ENCODE measurements at places on chromosomes 1 and 21. TPM values are rescaled to one million over a fixed set of nuclear protein-coding genes. Genes with fewer than 3 reads are reported as not detected.
A peak's percentile ranks its signal among the peaks of the same experiment; 100 is the strongest.

FMO1 gene
- total RNA-seq, result not detected

PDXK gene
- total RNA-seq, result 102 TPM

MLLT11 gene
- total RNA-seq, result 3.6 TPM

DNA sequence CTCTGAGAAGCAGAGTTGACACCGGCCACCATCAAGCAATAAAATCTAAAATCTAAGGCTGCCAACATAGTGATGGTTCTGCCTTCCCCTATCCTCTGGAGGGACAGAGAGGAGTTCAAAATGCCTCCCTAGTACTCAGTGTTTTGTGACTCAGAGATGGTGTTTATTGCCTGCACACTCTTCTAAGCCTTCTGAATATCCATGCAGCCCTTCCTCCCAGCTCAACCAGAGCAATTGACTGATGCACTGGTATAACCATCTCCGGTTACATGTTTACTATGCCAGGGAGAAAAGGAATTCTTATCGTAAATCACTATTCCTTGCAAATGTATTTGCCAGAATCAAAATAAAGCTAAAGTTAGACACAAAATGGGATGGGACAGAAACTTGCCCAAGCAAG lies 132.9 kb upstream of the RAB4A start:
- DNase-seq, result no peak
- no peaks in the 10 kb centered on the region for H3K4me1 ChIP-seq
- no peak overlapping the region for H3K27ac ChIP-seq
- no peaks in the 10 kb centered on the region for H3K36me3 ChIP-seq

DNA sequence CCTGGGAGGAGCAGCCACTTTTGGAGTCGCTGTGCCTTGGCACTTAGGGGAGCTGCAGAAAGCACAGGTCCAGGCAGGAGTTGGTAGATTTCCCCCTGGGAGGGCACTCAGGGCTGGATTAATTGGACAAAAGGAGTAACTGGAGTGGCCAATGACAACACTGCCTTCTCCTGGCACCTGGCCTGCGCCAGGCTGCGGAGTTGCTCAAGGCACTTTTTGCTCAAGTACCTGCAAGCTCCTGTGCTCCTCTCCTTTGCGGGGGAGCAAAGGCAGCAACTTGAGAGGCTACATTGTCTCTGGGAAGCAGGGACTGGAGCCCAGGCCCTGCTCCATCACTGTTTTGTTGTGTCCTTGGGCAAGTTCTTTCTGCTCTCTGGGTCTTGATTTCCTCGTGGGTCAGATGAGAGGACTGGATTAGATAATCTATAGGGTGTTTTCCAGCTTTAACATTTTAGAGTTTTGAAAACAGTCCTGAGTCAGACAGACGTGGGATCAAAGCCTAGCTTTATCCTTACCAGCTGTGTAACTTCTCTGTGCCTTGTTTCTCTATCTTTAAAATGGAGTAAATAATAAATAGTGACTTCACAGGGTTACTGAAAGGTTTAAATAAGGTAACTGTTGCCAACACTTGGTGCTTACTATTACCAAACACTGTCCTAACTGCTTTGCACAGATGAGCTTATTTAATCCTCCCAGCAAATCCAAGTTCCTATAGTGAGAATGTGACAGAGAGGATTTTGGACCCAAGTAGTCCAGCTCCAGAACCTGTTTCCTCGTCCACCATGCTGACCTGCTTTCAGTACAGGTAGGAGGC lies 18.0 kb upstream of the GRHL3 start:
- H3K27me3 ChIP-seq, result no peaks in the 10 kb centered on the region
- no peak overlapping the region for H3K27ac ChIP-seq
- no peak overlapping the region for H3K4me3 ChIP-seq
- no peaks in the 10 kb centered on the region for H3K36me3 ChIP-seq
- no peak for DNase-seq

- no peaks in the 10 kb centered on the region for H3K27me3 ChIP-seq
- H3K4me1 ChIP-seq, result no peaks in the 10 kb centered on the region
These were observed 3.2 kb downstream of the LRRC8C start for GRCh38 chr1:89635825-89636815.

DNA sequence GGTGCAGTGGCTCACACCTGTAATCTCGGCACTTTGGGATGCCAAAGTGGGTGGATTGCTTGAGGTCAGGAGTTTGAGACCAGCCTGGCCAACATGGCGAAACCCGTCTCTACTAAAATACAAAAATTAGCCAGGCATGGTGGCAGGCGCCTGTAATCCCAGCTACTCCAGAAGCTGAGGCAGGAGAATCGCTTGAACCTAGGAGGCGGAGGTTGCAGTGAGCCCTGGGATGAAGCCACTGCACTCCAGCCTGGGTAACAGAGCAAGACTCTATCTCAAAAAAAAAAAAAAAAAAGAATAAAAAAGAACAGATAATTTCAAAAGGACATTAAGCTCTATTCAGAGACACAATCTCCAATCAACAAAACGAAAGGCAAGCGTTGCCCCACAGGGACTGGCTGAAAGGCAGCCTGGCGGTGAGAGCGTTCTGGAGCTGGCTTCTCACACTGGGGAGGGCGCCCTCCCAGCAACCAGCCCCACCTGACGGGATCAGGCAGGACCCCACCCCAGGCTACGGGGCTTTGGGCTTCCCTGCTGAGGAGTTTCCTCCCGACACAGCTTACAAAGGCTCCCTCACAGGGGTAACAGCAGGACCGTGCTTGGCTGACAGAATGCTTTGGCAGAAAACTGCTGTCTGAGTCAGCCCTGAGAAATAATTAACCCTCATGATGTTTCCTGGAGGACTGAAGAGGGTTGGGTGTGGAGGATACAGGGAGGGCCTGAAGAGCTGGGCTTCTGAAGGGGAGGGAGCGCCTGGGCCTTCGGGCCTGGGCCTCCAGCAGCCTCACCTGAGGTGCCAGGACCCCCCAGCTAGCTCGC lies 31.1 kb upstream of the SRP9 start:
- peaks cover 5% of the 10 kb centered on the region for H3K4me1 ChIP-seq
- no peak for DNase-seq
- peak overlapping the region; percentile 91 for H3K27ac ChIP-seq
- peak overlapping the region; percentile 62 for H3K4me3 ChIP-seq
- H3K36me3 ChIP-seq, result no peaks in the 10 kb centered on the region

GRCh38 chr1:61139775-61140549 lies 57.6 kb downstream of the NFIA start:
- H3K4me3 ChIP-seq, result no peak overlapping the region
- H3K27me3 ChIP-seq, result no peaks in the 10 kb centered on the region
- DNase-seq, result no peak
- peaks cover 3% of the 10 kb centered on the region for H3K4me1 ChIP-seq

DNA sequence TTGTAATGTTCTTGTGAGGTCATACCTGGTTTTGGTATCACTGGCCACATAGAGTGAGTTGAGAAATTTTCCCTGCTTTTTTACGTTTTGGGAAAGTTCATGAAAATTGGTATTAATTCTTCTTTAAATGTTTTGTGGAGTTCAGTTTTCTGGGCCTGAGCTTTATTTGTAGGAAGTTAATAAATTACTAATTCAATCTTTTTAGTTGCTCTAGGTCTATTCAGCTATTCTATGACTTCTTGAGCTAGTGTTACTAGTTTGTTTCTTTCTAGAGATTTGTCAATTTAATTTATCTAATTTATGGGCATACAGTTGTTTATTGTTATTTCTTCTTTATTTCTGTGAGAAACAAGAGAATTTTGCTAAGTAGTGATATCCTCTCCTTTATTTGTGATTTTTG lies 37.4 kb downstream of the HOOK1 start:
- no peak overlapping the region for H3K4me3 ChIP-seq
- no peak overlapping the region for H3K27ac ChIP-seq
- H3K27me3 ChIP-seq, result no peaks in the 10 kb centered on the region

- H3K36me3 ChIP-seq, result no peaks in the 10 kb centered on the region
- H3K4me1 ChIP-seq, result peaks cover 2% of the 10 kb centered on the region
- DNase-seq, result no peak
- H3K27ac ChIP-seq, result no peak overlapping the region
These were observed 13.6 kb downstream of the SLC26A9 start for GRCh38 chr1:205929496-205930194.

DNA sequence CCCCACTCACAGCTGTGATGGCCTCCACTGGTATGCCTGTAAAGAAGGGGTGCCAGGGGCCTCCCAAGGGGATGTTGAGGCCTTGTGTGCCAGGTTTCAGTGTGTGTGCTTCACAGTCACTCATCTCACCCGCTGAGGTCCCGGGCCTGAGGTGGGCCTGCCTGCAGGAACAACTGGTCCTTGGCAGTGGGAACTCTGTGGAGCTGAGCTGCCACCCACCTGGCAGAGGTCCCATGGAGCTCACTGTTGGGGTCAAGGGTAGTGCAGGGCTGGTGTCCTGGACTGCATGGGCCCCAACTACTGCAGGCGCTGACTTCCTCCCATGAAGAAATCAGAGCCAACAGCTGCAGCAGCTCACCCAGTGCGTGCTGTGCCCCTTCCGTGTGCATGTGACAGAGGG lies 17.3 kb upstream of the ZNF678 start:
- no peaks in the 10 kb centered on the region for H3K27me3 ChIP-seq
- no peaks in the 10 kb centered on the region for H3K36me3 ChIP-seq
- H3K4me3 ChIP-seq, result no peak overlapping the region
- H3K4me1 ChIP-seq, result peaks cover 4% of the 10 kb centered on the region
- DNase-seq, result no peak

GRCh38 chr21:27094184-27094948 lies 127.5 kb upstream of the ADAMTS5 start:
- no peak for DNase-seq
- no peaks in the 10 kb centered on the region for H3K36me3 ChIP-seq
- no peaks in the 10 kb centered on the region for H3K4me1 ChIP-seq

GRCh38 chr1:156706657-156707416 lies 1.5 kb upstream of the CRABP2 start:
- no peaks in the 10 kb centered on the region for H3K36me3 ChIP-seq
- no peaks in the 10 kb centered on the region for H3K27me3 ChIP-seq
- peaks cover 10% of the 10 kb centered on the region for H3K4me1 ChIP-seq
- peak overlapping the region; percentile 58 for H3K4me3 ChIP-seq
- H3K27ac ChIP-seq, result peak overlapping the region; percentile 69

- H3K4me1 ChIP-seq, result no peaks in the 10 kb centered on the region
- no peak for DNase-seq
- H3K4me3 ChIP-seq, result no peak overlapping the region
- no peak overlapping the region for H3K27ac ChIP-seq
- H3K36me3 ChIP-seq, result no peaks in the 10 kb centered on the region
- H3K27me3 ChIP-seq, result no peaks in the 10 kb centered on the region
These were observed 2.6 kb upstream of the FCRLB start for GRCh38 chr1:161718559-161719324.

GRCh38 chr1:4150262-4150661 lies 250.2 kb upstream of the C1orf174 start:
- no peaks in the 10 kb centered on the region for H3K36me3 ChIP-seq
- no peak for DNase-seq
- no peak overlapping the region for H3K27ac ChIP-seq

- H3K4me3 ChIP-seq, result no peak overlapping the region
- H3K4me1 ChIP-seq, result no peaks in the 10 kb centered on the region
- no peak overlapping the region for H3K27ac ChIP-seq
- no peaks in the 10 kb centered on the region for H3K36me3 ChIP-seq
- no peak for DNase-seq
- H3K27me3 ChIP-seq, result no peaks in the 10 kb centered on the region
These were observed 6.2 kb downstream of the INAVA start for GRCh38 chr1:200900877-200901276.

DNA sequence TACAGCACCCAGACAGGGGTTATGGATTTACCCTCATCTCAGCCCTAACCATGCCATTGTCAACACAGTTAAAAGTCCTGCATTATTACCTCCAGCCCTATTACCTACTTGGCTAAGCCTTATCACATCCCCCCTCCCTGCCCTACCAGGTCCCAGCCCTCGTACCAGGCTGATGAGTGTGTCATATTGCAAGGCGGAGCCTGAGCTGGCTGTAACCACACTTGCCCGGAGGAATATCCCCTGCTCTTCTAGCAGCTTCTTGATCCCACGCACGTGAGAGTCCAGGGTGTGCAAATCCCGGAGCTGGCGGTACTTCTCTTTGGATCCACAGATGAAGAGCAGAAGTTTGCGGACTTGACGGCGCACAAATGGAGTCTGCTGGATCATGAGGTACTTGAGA lies 87.4 kb downstream of the UBR4 start:
- no peaks in the 10 kb centered on the region for H3K4me1 ChIP-seq
- no peak overlapping the region for H3K4me3 ChIP-seq
- no peaks in the 10 kb centered on the region for H3K27me3 ChIP-seq
- DNase-seq, result no peak

DNA sequence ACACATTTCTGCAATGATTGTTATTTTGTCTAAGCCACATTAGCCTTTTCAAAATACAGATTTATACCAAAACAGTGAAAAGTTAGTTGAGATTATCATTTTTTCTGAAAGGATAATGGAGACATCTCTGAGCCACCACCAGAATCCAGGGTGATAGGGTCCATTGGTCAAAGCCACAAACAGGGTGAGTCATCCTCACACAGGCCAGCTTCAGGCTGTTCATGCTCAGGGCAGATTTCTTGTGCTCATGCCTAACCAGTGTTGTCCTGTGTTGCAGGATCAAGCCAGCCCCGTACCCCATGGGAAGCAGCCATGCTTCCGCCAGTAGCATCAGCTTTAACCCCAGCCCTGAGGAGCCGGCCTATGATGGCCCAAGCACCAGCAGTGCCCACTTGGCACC lies 13.4 kb downstream of the ELOA start:
- no peak overlapping the region for H3K27ac ChIP-seq
- H3K4me1 ChIP-seq, result no peaks in the 10 kb centered on the region
- H3K36me3 ChIP-seq, result peaks cover 94% of the 10 kb centered on the region
- no peaks in the 10 kb centered on the region for H3K27me3 ChIP-seq
- DNase-seq, result no peak

DNA sequence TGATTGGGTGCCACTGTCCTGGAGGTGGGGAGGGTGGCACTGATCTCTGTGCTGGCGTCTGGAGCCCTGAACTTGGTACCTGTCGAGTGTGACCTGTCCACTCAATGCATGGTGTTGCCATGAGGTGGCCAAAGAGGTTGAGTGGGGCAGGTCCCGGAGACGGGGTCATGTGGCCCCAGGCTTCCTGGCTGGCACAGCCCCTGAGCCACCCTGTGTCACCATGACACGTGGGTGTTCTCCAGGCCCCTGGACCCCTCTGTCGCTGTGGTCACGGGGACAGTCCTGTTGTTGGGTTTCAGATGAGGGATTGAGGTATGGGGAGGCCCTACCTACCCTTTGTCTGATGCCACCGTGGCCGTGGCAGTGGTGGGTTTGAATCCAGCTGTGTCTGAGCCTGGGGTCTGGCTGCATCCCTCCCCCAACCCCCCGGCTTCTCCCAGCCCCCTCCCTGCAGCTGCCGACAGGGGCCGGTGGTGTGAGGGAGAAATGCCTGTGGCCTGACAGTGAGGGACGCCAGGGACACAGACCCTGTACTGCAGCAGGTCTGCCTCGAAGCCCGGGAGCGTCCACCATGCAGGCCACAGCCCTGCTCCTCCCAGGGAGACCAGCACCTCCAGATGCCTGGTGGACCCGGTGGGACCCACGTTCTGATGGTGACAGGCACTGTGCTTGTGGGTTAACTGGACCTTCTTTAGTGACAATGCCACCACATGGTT lies 12.0 kb downstream of the TRPM2 start:
- no peaks in the 10 kb centered on the region for H3K27me3 ChIP-seq
- DNase-seq, result no peak
- no peak overlapping the region for H3K4me3 ChIP-seq
- no peaks in the 10 kb centered on the region for H3K36me3 ChIP-seq
- no peak overlapping the region for H3K27ac ChIP-seq
- no peaks in the 10 kb centered on the region for H3K4me1 ChIP-seq
